ENCODE measurements at places on chromosomes 1 and 21.

DNA sequence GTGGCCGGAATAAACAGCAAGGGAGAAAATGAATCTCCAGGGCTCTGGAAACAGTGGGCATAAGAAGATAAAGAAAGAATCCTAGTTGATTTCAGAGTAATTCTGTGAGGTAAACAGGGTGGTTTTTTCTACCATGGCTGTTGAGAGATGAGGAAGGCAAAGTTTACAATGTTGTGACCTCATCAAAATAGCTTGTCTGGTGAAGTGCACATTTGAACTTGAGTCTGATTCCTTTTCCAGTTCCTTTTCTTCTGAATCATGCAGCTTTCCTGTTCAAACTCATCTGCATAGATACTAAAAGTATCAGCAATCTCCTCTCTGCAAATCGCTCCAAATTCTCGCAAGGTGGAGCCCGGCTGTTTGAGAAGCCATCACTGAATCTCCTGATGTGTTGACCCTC is 161.7 kb downstream of the PLPP3 start:
- DNase-seq: no peak

- DNase-seq: no peak
Observed at GRCh38 chr1:54653036-54653435, 11.4 kb downstream of the MROH7 start.

DNA sequence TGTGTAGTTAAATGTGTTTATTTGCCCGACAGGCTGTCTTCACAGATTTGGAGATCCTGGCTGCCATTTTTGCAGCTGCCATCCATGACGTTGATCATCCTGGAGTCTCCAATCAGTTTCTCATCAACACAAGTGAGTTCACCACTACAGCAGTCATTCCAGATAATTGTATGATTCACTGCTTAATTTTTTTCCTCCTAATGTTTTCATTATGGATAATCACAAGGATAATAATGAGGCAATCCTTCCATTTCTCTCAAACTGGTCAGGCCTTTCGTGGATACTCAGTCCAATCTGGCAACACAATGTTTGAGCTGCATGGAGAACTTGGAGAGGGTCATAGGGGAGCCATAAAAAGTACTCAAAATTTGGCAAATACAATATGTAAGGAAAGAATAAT is 168.3 kb upstream of the SGIP1 start:
- DNase-seq: no peak

DNA sequence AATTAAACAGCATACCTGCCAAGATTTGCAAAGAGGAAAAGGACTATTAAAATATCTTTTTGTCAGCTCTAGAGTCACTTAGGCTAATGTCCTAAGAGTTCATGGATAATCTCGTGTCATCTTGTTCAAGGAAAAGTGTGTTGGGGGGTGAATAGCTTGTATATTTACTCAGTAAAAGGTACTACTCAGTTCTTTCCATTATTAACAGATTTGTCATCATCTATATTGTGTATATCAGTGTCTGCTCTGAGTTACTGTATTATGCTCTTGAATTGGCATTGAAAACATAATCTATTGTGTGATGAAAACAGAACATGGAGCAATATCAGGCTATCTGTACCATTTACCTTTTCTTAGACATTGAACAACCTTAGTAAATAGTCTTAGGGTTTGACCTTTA is 41.9 kb downstream of the SMG7 start:
- no peak for DNase-seq

DNA sequence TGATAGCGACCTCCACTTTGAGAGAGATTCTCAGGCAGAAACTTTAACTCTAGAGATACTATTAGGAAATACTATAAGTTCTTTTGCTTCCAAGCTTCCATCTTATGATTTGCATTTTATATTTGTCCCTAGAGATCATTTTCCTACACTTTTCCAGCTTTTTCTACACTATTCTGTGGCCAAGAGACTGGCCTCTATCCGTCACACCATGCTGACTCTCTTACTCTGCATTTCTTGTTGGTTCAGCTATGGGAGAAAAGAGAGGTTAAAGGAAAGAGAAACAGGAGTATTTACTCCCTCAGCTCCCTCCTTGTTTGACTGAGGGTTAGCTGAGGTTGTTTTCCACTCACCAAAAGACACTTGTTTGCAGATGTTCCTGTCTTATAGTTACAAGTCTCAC is 665.6 kb upstream of the CXADR start:
- DNase-seq: no peak

- DNase-seq: no peak
Observed at GRCh38 chr21:15496911-15497310, 232.9 kb upstream of the USP25 start.

DNA sequence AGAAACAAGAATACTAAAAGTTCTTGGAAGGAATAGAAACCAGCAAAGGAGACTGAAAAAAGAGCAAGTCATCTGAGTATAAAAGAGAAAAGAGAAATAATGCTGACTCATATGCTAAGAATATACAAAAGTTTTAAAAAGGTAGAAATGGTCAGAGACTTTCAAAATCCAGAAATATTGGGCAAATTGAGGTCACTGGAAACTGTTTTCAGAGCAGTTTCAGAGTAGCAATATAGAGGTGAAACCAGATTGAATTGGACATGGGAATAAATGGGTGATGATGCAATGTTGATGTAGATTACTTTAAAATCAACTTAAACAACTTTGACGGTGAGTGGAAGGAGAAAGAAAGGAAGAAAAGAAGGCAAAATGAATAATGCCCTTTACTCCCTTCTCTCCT is 1.8 kb upstream of the RPS6KC1 start:
- DNase-seq: no peak

DNA sequence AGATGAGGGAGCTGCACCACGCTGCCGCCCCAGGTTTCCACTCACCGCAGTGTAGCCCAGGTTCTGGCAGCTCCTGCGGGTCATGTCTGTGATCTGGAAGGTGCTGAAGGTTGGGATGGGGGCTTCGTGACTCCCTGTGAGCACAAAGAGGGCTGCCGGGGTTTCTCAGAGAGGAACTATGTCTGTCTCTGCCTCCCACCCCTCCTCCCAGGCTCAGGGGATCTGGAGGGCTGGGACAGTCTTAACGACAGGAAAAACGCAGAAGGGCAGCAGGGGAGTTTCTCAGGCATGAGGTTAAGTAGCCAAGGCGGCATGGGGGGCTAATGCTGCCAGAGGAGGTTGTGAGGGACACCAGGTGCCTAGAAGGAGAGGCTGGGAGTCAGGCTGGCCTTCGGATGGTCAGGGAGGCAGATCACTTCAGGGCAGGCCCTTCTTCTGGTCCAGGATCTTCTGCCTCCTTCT is 656 bp downstream of the SH2D2A start:
- DNase-seq: no peak

DNA sequence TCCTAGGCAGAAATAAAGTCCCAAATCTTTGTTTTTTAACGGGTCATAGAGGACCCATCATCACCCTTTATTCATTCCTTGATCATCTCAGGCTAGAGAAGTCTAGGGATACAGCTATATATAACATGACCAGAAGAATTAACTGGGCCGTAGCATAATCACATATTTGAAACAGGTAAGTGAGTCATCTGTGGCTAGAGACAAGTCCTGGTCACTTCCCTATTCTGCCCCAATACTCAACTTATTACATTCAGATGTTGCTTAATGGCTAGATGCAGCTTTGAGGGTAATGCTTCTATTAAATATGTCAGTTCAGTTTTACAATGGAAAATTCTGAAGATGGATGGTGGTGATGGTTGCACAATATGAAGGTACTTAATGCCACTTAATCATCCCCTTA is 47.0 kb downstream of the EXO1 start:
- no peak for DNase-seq

- no peak for DNase-seq
Observed at GRCh38 chr21:41831866-41832595, 47.1 kb downstream of the PRDM15 start.

DNA sequence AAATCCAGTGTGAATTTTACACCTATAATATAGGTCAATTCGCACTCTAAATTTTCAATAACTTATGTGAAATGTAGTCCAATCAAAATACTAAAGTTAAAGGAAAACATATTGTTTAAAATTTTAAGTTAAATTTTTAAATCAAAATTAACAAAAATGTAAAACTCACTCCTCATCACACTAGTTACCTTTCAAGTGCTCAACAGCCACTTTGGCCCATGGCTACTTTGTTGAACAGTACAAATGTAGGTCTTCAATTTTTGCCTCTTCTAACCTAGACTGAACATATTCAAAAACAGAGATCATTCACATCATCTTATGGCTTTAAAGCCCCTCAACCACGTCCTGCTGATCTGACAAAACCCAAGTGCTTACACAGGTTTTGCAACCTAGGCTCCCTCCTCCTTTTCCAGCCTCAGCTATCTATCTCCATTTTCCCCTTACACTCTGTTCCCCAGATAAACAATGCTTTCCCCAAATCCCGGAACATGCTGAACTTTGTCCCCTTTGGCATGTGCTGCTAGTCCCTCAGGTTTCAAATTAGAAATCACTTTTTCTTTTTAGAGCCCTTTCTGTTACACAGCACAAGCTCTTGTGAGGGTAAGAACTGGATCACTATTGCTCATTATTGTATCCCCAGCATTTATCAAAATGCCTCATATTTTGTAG is 110.6 kb downstream of the AKT3 start:
- DNase-seq: no peak

- no peak for DNase-seq
Observed at GRCh38 chr21:36566644-36567043, 86.7 kb upstream of the CLDN14 start.

DNA sequence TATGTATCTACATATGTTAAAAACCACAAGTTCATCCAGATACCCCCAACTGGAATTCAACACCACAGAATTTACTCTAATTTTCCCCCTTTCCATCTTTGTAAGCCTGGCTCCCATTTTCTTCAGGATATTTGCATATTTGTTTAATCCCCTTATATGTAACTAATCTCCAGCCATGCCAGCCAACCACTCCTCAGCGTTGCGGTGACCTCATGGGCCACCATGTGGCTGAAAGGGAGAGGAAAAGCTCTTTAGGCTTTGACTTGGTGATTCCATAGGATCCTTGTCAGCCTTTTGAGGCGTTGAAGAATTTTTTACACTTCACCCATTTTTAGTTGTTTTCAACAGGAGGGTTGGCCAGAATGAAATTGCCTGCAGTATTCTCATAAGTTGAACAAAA is 10.0 kb downstream of the CLDN19 start:
- DNase-seq: no peak

- DNase-seq: no peak
Observed at GRCh38 chr1:210299501-210299900, 29.2 kb upstream of the HHAT start.

DNA sequence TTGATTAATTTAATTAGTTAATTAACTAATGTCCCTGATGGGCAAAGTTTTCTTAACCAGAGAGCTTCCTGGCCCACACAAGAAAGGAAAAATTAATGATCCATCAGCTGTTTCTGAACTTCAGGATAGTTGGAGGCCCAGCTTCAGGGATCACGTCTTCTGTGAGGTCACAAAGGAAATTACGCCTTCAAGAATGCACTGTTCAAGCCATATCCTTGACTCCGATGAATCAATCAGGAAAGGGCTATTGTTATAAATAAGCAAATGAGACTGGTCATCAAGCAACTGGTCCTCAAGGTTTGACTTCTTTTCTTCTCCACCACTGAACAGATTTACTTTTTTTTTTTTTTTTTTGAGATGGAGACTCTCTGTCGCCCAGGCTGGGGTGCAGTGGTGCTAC is 40.6 kb downstream of the TCP10L start:
- no peak for DNase-seq

GRCh38 chr1:226980565-226981385 is 40.7 kb downstream of the COQ8A start:
- no peak for DNase-seq

DNA sequence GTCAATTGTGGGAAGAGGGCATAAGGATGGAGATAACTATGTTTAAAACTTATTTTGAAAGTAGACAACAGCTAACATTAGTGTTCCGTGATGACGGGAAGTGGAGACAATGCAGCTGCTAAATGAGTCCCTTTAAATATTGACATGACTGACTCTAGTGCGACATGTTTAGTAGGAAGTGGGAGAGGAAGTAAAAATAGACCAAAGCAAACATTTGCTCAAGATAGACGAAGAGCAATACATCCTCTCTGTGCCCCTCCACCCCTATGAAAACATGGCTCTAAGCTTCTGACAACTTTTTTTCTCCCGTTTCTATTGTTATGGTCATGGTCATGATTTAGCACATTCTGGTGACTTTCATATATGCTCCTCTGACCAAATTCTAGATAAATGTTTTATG is 60.0 kb upstream of the HMCN1 start:
- DNase-seq: no peak

DNA sequence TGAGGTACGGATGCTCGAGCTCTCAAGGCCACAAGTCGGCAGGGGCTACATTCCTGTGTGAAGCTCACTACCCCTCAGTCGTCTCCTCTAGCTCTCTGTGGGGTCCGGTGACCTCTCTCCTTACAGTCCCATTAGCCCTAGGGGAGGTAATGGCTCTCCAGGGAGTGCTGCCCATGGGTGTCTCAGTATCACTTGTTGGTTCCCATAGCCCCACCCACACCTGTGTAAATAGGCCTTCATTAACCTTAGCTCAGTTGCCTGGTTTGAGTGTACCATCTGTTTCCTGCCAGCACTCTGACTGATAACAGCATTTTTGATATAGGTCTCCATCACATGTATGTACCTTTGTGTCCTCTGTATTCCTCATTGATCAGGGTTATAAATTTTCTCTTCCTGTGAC is 133.2 kb upstream of the KCNJ15 start:
- DNase-seq: no peak

GRCh38 chr1:111507411-111508201 is 4.2 kb upstream of the ADORA3 start:
- peak; percentile 89 for DNase-seq

DNA sequence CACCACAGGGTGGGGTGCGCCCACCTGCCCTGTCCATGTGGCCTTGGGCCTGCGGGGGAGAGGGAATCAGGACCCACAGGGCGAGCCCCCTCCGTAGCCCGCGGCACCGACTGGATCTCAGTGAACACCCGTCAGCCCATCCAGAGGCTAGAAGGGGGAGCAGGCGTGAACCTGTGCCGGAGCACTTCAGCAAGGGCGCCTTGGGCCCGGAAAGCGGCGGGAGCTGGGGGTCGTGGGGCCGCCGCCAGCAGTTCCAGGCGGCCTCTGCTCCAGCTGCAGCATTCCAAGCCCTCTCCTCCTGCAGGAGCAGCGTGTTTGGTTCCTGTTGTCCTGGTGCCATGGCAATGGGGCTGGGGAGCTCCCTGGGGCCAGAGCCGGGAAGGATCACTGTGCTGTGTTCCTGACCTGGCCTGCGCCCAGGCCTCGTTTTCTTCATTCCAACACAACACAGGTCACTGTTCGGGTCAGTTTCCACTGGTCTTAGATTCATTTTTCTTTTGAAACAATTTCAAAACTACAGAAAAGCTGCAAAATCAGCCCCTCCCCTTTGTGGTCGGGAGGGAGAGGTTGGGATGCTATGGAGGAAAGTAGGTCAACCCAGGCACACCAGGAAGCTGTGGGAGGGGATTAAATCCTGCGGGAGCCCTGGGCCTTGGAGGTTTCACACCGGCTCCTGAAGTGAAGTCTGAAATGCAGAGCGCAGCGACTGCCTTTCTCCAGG is 18.8 kb downstream of the SLX9 start:
- no peak for DNase-seq
